A549 treated with CpdA at 1 μM for 4 hours (cell line): ENCODE measurements at places on chromosomes 4 and X. TPM values are rescaled to one million over a fixed set of nuclear protein-coding genes. Genes with fewer than 3 reads are reported as not detected.

FGF13 gene
- total RNA-seq, result not detected in 5 replicates

GABRQ gene
- total RNA-seq, result 0.14 to 0.32 TPM (median 0.23 TPM) in 5 replicates

AMBN gene
- total RNA-seq, result not detected in 5 replicates

NAP1L2 gene
- total RNA-seq, result 1.2 to 1.3 TPM (median 1.3 TPM) in 5 replicates

TLR3 gene
- 0.26 to 0.54 TPM (median 0.37 TPM) in 5 replicates for total RNA-seq

CACNA1F gene
- not detected in 5 replicates for total RNA-seq

NAAA gene
- total RNA-seq, result 22.6 to 26.2 TPM (median 23.9 TPM) in 5 replicates

CSAG1 gene
- total RNA-seq, result 0.18 to 0.37 TPM (median 0.27 TPM) in 4 of 5 replicates, not detected in the other

C1GALT1C1 gene
- 29.8 to 37.6 TPM (median 32.5 TPM) in 5 replicates for total RNA-seq

CPZ gene
- total RNA-seq, result 0.24 to 0.49 TPM (median 0.37 TPM) in 5 replicates

NEXMIF gene
- 0.01 to 0.02 TPM in 2 of 5 replicates, not detected in the others for total RNA-seq

DSPP gene
- not detected in 5 replicates for total RNA-seq

DCAF8L2 gene
- not detected in 5 replicates for total RNA-seq

RPS6KA6 gene
- total RNA-seq, result 4.3 to 7.4 TPM (median 5.9 TPM) in 5 replicates

IL2RG gene
- 0.08 to 0.31 TPM (median 0.13 TPM) in 4 of 5 replicates, not detected in the other for total RNA-seq

PLAC8 gene
- total RNA-seq, result 0.93 to 1.3 TPM (median 1.0 TPM) in 5 replicates

SHROOM3 gene
- total RNA-seq, result 2.9 to 4.5 TPM (median 4.4 TPM) in 5 replicates

GABRB1 gene
- total RNA-seq, result not detected in 5 replicates

HGFAC gene
- 0.09 to 0.55 TPM (median 0.16 TPM) in 5 replicates for total RNA-seq

MAGEA2 gene
- total RNA-seq, result 0.09 to 0.22 TPM in 2 of 5 replicates, not detected in the others

PNMA6F gene
- not detected in 5 replicates for total RNA-seq

CISD2 gene
- total RNA-seq, result 35.9 to 48.3 TPM (median 41.2 TPM) in 5 replicates

PPBP gene
- total RNA-seq, result 0.18 TPM in 1 of 5 replicates, not detected in the others

SUPT20HL1 gene
- total RNA-seq, result not detected in 5 replicates

FAM114A1 gene
- 24.2 to 51.6 TPM (median 35.5 TPM) in 5 replicates for total RNA-seq

L1CAM gene
- total RNA-seq, result 19.6 to 26.8 TPM (median 21.1 TPM) in 5 replicates

BCLAF3 gene
- 2.7 to 4.7 TPM (median 2.7 TPM) in 5 replicates for total RNA-seq

HS3ST1 gene
- total RNA-seq, result 0.12 to 1.1 TPM (median 0.16 TPM) in 5 replicates

ADH7 gene
- not detected in 5 replicates for total RNA-seq

ZFP92 gene
- 0.41 to 0.73 TPM (median 0.56 TPM) in 5 replicates for total RNA-seq

ACE2 gene
- 0.01 TPM in 1 of 5 replicates, not detected in the others for total RNA-seq

DGAT2L6 gene
- total RNA-seq, result not detected in 5 replicates

VCX3A gene
- not detected in 5 replicates for total RNA-seq

BCORL1 gene
- total RNA-seq, result 5.1 to 10.8 TPM (median 8.9 TPM) in 5 replicates

SSX5 gene
- total RNA-seq, result not detected in 5 replicates

STK26 gene
- total RNA-seq, result 9.7 to 12.6 TPM (median 10.6 TPM) in 5 replicates

RENBP gene
- total RNA-seq, result 0.11 to 0.24 TPM (median 0.14 TPM) in 5 replicates

SERTM2 gene
- not detected in 5 replicates for total RNA-seq

EDA gene
- 0.51 to 0.94 TPM (median 0.62 TPM) in 5 replicates for total RNA-seq

SPP1 gene
- 161 to 207 TPM (median 181 TPM) in 5 replicates for total RNA-seq

PAGE1 gene
- 0.11 to 0.24 TPM in 2 of 5 replicates, not detected in the others for total RNA-seq

TCP11X2 gene
- not detected in 5 replicates for total RNA-seq

F8 gene
- 3.6 to 4.5 TPM (median 3.9 TPM) in 5 replicates for total RNA-seq

CT45A5 gene
- total RNA-seq, result 0.05 TPM in 1 of 5 replicates, not detected in the others

MFAP3L gene
- 3.4 to 6.2 TPM (median 4.6 TPM) in 5 replicates for total RNA-seq

RS1 gene
- not detected in 5 replicates for total RNA-seq

CSN1S1 gene
- not detected in 5 replicates for total RNA-seq

CT45A2 gene
- total RNA-seq, result 0.07 TPM in 1 of 5 replicates, not detected in the others

AFF2 gene
- total RNA-seq, result not detected in 5 replicates

POU3F4 gene
- total RNA-seq, result not detected in 5 replicates

PHEX gene
- 0.27 to 0.44 TPM (median 0.36 TPM) in 5 replicates for total RNA-seq

CYLC1 gene
- not detected in 5 replicates for total RNA-seq

NSG1 gene
- total RNA-seq, result 0.60 to 0.98 TPM (median 0.90 TPM) in 5 replicates

TRAM1L1 gene
- 0.51 to 1.0 TPM (median 0.65 TPM) in 5 replicates for total RNA-seq

MOSPD2 gene
- total RNA-seq, result 8.3 to 13.1 TPM (median 9.7 TPM) in 5 replicates

GAK gene
- total RNA-seq, result 35.8 to 55.6 TPM (median 51.7 TPM) in 5 replicates

CYSLTR1 gene
- not detected in 5 replicates for total RNA-seq
